CD4-positive, alpha-beta T cell treated with Interleukin-12 subunit alpha and Interleukin-12 subunit beta, for 1 hour (primary cell): ENCODE measurements at places on chromosomes 1 and 21.
A peak's percentile ranks its signal among the peaks of the same experiment; 100 is the strongest.

- peak; percentile 28 for DNase-seq
Observed at GRCh38 chr1:36516372-36517010, 33.8 kb upstream of the CSF3R start.

GRCh38 chr1:181424786-181425403 lies 58.4 kb upstream of the CACNA1E start:
- peak; percentile 78 for DNase-seq

GRCh38 chr1:154999571-155000410 lies 2.8 kb upstream of the ZBTB7B start:
- DNase-seq: peak; percentile 55

DNA sequence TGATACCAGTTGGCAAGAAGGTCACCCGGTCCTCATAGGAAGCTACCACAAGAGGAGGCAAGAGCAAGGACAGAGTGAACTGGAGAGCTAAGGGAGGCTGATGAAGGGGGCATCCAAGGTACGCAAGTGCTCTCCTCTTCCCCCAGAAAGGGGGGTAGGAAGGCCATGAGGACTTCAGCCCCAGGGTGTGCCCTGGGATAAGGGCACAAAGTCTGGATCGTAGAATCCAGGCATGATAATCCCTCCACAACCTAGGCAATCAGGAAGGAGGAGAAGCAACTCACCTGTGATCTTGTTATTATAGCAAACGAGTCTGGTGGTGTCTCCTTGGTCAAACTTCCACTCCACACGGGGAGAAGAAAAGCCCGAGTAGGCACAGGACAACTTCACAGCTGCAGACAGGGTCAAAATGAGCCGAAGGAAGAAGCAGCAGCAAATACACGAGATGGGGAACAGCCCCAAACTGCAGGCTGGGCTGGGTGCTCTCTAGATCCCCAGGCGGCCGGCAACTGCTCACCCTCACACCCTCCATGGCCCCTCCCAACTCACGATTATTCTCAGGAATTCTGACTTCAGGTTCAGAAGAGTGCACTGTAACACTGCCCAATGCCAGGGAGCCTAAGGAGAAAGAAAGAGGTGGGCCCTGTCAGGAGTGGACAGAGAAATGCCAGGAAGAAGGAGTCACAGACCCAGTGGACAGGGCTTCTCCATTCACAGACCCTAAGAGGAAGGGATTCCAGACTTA lies 20.0 kb downstream of the F11R start:
- no peak for DNase-seq

GRCh38 chr1:78419309-78419708 lies 71.5 kb upstream of the PTGFR start:
- no peak for DNase-seq
